Tibial artery (tissue), 4 donors: ENCODE measurements at places on chromosomes 12 and 14.

DNA sequence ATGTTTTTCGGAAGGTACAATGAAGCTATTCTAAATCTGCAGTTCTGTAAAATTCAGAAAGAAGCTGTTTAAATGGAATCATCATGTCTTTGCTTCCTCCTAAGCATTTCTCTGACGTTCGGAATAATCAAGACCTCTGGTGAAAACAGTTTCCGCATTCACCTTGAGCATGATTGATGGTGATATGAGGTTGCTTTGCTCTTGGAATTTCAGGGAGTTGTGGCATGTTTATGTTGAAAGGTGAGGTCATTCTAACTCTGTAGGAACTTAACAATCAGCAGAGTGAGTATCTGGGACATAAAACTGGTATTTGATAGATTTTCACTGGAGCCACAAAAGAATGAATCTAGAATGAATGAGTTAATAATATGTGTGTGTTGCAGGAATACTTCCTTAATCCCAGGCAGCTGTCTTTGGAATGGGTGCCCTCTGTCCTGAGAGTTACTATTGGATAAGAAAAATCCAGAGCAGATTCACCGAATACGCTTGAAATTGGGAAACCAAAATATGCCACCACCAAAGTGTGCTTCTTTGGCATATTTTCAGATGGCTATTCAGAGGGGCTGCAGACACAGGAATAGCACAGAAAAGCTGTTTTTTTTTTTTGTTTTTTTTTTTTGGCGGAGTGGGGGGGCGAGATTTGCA lies 599.1 kb downstream of the CCER1 start:
- DNase-seq = no peak

- DNase-seq = no peak
These were observed 14.2 kb upstream of the HELB start for GRCh38 chr12:66288121-66288520.

DNA sequence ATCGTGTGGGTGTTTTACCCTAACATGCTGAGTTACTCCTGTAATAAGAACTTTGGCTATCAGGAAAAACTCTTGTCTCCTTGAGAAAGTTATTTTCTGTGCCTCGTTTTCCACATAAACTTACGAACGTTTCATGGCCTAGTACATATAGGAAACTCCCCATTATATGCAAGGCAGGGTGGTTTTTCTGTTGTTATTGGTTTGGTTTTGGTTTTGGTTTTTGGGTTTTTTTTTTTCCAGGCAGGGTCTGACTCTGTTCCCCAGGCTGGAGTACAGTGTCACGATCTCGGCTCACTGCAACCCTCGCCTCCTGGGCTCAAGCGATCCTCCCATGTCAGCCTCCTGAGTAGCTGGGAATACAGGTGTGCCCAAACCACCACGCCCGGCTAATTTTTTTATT lies 5.5 kb downstream of the OR6C3 start:
- DNase-seq = no peak

DNA sequence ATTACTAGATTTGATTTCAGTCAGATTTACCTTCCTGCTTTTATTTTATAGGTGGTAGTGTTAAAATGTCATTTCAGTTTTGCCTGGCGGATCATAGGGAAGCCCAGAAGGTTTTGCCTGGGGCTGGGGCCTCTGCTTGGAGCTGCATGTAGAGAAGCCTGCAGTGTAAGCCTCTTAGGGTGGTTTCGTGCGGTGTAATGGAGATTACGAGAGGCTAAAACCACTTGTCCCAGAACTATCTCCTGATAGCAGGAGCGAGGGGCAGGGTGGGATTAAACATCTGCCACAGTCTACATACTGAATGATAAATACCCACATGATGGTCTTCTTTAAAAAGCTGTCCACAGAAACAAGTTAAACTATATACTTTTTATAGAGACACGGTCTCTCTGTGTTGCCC lies 35.0 kb upstream of the DICER1 start:
- no peak for DNase-seq

- peak; percentile 54 for DNase-seq
These were observed 15.2 kb downstream of the PLD4 start for GRCh38 chr14:104939666-104940410.

DNA sequence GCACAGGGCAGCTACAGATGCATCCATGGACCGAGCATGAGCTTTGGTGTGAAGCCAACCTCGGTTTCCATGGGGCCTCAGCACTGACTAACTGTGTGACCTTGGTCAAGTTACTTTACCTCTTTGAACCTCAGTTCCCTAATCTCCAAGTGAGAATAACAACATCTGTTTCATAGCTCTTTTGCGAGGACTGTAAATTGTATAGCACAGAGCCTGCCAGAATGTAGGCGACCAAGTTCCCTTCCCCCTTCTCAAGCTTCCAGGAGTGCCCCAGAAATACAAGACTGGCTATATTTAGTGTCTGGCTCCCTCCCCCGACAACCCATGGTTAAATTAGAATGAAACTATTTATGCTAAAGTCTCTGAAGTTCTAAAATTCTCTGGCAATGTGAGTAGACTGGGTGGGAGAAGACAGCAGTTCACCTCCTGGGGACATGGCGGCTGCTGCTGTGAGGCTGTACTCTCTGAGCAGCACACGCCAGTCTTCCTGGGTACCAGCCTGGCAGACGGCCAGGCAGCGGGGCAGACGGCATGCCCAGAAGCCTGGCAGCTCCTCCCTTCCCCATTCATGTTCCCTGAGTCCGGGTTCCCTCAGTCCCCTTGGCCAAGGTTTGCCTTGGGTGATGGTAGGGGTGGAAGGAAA lies 22.0 kb upstream of the TMED10 start:
- DNase-seq = peak; percentile 77

- no peak for DNase-seq
These were observed 40.5 kb downstream of the CRACR2A start for GRCh38 chr12:3712209-3712992.

- DNase-seq = no peak
These were observed 78.9 kb downstream of the FOXN4 start for GRCh38 chr12:109230193-109230592.

GRCh38 chr12:60096727-60097126 lies 500.9 kb downstream of the SLC16A7 start:
- DNase-seq = no peak

GRCh38 chr14:52015411-52016030 lies 26.2 kb downstream of the RTRAF start:
- DNase-seq = no peak

- no peak for DNase-seq
These were observed 177.9 kb downstream of the RBM19 start for GRCh38 chr12:113788020-113788856.

DNA sequence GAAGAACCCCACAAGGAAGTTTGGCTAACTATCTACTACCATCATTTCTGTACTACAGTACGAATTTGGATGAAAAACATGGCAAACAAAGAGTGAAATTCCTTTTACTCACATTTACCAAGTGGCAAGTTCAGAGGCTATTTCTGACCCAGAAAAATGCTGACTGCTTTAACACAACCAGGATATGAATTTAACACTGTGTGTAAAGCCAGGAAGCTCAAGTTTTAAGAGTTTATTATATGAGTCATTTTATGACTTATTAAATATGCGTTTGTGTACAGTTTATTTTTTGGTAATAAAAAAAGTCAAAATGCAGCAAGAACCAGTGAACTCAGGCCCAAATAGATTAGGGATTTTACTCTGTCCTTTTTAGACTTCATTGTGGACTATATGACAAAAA lies 58.4 kb upstream of the STAC3 start:
- DNase-seq = no peak

- no peak for DNase-seq
These were observed 184.5 kb downstream of the RBM19 start for GRCh38 chr12:113781415-113782198.

DNA sequence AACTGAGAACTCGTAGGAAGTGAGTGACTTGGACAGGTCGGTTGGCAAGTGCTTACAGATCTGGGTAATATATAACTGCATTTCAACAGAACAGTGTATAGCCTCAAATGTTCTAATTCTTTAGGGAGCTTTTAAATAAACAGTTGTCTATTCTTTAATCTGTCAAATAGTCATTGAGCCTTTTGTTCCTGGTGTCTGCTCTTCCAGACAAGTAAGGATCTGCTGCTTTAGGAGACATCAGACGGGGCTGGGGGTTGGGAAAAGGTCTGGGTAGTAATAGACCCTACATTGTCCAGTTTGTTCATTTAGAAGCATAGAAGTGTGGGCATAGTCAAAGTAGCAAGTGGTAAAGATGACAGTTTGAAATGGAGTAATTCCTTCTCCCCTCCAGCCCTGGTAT lies 2.0 kb downstream of the PTPN11 start:
- no peak for DNase-seq

DNA sequence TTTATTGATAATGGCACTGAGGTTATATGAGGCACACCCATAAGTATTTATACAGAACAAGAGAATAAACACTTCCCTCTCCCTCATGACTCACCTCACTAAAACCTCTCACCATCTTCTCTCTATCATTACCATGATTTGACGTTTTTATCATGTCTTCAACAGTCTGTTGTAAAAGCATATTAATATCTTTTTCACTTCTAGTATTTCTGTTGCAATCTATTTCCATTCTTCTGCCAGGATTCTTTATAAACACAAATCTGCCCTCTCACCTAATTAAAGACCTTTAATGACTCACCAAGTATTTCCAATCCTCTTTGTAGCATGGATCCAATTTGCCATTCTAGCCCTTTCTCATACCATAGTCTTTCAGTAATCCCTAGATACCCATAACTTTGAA lies 527.7 kb downstream of the SLC16A7 start:
- DNase-seq = no peak

DNA sequence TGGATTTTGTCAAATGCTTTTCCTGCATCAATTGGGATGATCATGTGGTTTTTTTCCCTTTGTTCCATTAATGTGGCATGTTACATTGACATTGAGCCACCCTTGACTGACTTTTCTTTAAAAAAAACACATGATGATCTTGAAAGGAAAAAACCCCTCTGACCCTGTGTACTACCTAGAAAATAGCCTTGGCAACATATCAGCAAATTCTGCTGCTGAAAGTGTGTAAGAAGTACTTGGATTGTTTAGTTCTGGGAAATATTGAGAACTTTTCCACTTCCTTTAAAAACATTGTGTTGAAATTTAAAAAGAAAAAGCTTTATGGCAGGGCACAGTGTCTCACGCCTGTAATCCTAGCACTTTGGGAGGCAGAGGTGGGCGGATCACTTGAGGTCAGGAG lies 20.7 kb downstream of the ACACB start:
- DNase-seq = no peak

DNA sequence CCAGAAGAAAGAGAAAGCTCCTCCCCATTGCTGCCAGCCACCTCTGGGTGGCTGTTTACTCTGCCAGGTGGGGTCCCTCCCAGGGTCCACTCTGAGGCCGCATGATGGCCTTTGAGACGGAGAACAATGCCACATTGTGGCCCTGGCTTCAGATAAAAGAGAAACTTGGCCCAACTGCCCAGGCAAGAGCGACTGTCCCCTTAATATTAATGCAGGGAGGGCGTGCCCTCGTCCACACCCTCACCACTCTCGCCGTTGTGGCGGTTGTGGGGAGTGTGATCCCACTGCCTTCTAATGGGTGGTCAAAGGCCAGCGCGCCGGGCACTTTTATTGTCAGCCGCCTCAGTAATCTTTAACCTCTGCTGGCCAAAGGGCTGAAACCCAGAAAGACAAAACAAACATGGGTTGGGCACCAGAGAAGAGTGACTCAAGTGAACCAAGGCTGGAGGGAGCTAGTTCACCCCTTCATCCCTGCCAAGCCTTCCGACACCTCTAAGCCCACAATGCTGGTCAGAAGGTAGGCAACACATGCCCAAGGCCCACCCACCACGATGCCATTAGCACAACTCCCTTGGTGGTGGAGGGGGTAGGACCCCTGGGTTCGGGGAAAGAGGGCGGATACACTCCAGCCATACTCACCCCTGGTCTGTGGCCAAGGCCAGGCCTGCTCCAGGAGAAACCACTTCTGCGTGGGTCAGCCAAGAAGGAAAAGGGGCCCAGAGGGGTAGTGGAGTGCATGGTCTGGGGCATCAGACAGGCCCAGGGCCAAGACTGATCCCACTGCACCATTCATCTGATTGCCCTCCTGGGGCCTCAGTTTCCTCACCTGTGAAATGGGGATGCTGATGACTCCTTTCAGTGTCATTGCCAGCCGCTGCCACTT lies 44.5 kb upstream of the BCL11B start:
- DNase-seq = no peak
